Karpas-422 (cell line): ENCODE measurements at places on chromosomes 2 and 18.
A peak's percentile ranks its signal among the peaks of the same experiment; 100 is the strongest.

DNA sequence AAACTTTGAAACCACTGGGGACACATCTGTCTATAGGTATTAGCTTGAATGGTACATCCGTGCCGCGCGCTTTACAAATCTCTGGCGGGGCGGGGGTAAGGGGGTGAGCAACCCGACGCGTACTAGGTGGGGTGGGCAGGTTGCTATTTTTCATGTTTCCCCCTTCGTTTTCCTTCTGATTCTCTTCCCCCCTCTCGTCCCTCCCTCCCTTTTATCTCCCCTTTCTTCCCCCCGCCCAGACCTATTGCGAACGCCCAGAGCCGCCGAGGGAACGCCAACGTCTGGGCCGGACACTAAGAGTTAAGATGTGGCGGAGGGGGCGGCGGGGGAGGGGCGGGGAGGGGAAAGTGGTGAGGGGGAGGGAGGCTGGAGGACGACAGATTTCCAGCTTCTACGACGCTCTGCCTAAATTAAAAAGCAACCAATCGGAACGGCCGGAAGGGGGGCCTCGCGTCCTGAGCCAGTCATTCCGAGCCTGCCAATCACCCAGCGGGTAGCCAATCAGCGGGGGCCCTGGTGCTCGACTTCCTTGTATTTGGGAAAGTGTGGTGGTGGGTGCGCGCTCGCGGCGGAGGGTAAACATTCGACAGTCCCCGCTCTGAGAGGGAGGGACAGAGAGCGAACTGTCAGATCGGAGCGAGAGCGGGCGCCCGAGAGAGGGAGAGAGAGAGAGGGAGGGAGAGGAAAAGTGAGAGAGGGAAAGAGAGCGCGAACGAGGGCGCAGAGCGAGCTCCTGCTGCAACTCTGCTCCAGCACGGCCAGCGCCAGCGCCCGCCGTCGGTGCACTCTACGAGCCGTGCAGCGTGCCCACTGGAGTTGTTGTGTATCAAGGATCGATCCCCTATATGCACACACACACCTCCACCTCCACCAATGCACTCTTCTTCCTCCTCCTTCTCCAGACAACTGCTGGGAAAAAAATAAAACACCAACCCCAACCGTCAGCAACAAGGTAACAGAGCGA lies at the start of gene POU3F3:
Gene POU3F3 (plus strand): TSS at position 582 of the 964 bp plus-strand sequence. CDS start 1,396 bp downstream, outside the sequence.
- no peak for DNase-seq

GRCh38 chr18:22337306-22337705 lies 80.4 kb downstream of the CTAGE1 start:
- DNase-seq: no peak

DNA sequence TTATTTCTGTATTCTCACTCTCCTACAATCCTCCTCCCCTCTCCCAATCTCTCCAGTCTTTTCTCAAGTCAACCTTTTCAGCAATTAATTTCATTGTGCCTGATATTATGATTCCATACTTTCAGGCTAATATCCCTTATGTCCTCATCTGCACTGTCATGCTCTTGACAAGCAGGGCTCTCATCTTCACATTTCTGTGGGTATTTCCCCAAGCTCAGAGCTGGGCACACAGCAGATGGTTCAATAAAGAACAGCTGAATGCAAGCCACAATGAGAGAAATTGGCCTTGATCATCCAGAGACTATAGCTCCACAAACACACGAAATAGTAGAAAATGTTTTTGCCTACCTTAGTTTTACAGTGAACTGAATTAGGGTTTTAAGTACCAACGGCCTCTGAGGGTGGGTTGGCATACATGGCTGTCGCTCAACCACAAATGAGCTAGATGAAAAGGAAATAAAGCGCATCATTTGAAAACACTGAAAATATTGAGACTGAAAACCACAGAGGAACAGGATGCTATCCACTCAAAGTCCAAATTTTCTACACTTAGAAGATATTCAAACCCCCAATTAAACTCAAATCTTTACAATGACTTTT lies 47.5 kb upstream of the STAT1 start:
- DNase-seq: no peak

DNA sequence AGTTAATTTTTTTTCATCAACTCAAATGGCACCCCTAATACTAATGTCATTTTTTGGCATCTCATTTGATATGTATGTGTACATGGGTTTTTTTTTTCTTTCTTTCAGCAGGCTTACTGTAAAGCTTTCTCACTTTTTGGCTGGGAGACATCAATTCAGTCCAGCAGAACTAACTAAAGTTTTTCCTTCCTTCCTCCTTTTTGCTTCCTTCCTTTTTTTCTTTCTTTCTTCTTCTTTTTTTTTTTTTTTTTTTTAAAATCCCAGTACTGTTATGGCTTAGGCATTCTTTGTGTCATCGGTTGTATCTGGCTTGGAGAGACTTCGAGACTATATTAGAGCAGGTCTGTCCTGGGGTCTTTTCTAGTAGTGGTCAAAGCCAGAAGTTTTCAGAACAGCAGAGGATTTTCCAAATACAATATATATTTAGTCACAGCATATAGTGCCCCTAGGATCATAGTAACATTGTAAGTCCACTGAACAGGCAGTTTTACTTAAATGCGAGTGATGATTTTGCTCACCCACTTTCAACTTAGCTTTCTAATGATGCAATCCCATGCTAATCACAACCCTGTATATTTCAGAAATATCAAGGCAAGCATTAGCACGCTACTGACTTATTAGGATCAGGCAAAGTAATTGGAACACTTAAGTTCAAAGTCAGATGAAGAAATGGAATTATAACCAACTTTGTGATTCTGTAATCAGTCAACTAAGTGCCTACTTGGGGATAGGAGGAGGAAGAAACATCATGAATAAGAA lies 4.0 kb downstream of the KLHL29 start:
- no peak for DNase-seq

DNA sequence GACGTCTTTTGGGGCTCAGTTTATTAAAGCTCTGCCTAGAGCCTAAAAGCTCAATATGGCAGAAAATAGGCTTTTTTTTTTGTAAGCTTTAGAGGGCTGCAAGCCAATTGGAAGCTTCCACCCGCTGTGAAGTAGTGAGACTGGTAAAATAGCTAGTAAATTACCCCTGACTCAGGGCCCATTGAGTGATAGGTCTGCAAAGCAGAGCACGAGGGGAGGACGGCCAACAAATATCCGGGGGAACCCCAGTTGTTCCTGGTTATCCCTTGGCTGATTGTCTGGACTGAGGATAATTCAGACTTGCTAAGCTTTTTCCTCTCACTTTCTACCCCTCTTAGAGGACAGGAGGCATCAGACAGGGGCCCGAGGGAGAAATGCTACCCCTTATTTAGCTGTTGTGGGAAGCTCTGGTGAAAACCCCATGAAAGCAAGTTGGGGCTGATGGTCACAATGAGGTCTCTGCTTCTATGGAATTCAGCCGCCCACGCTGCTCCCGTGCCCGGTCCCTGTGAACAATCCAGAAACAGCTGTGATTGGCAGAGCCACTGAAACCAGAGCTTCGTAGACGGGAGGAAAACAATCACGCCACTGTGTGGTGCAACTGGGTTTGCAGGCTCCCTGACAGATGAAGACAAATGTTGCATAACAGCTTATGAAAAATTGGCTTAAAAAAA lies 141.9 kb upstream of the LGALSL start:
- peak; percentile 76 for DNase-seq

DNA sequence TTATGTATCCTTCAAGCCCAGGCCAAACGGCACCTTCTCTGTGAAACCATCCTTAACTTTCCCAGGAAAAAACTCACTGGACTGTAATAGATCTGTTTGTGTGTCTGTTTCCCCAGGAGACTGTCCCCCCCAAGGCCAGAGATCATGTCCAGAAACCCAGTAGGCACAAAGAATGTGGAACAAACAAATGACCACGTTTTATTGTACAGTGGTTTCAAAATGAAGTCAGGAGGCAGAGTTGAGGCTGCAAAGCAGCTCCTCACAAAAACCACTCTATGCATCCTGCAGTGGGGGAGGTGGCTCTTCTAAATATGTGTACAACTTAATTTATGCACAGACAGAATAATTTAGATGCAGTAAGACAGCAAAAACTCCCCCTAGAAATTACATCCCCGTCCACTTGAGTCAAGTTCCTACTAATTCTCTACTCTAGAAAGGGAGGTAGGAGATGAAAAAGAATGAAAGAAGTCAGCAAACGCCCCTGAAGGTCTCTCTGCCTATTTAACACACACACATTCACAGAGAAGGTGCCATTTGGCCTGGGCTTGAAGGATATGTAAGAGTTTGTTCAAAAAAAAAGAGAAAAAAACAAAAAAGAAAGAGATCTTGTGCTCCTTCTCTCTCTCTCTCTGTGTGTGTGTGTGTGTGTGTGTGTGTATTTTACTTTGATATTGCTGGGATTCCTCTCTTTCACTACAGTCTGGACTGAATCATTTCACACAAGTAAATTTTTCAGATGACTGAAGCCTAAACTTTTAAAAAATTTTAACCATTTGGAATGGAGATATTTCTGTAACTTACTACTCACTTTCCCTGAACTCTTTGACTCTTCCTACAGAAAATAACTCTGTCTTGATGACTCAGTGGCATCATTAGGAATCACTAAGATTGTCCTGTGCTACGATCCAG lies 19.5 kb downstream of the BCL2 start:
- peak; percentile 42 for DNase-seq

- DNase-seq: no peak
Observed at GRCh38 chr2:216649574-216649973, 16.4 kb downstream of the IGFBP2 start.

GRCh38 chr18:61955644-61956043 lies 62.8 kb upstream of the RNF152 start:
- DNase-seq: no peak

DNA sequence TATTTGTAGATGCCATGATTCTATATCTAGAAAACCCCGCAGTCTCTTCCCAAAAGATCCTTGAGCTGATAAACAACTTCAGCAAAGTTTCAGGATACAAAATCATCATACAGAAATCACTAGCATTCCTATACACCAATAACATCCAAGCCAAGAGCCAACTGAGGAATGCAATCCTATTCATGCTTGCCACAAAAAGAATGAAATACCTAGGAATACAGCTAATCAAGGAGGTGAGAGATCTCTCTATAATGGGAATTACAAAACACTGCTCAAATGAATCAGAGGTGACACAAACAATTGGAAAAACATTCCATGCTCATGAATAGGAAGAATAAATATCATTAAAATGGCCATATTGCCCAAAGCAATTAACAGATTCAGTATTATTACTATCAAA lies 551.4 kb upstream of the SLC39A10 start:
- no peak for DNase-seq

GRCh38 chr2:71846072-71846471 lies 301.6 kb downstream of the CYP26B1 start:
- no peak for DNase-seq

GRCh38 chr2:26629346-26629630 lies 11.9 kb downstream of the CIB4 start:
- DNase-seq: no peak
